H7 (cell line): ENCODE measurements at places on chromosomes 2 and 18.

GRCh38 chr18:56302156-56302555, 336.2 kb downstream of the TXNL1 start:
- DNase-seq: no peak

DNA sequence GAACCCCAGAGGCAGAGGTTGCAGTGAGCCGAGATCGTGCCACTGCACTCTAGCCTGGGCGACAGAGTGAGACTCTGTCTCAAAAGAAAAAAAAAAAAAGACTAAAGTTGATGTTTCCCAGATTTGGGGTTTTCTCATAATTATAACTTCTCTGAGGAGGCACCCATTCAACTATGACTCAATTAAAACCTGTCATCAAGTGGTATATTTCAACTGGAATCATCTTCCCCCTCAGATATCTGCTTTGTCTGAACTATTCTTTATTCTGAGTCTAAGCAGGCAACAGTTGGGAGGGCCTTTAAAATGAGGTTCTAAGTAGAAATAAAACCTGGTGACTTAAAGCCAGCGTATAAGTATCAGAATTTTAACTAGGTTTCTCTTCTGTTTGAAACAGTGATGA, 88.5 kb downstream of the PTRHD1 start:
- DNase-seq: no peak

GRCh38 chr18:62717169-62717924, 2.0 kb downstream of the PHLPP1 start:
- no peak for DNase-seq

DNA sequence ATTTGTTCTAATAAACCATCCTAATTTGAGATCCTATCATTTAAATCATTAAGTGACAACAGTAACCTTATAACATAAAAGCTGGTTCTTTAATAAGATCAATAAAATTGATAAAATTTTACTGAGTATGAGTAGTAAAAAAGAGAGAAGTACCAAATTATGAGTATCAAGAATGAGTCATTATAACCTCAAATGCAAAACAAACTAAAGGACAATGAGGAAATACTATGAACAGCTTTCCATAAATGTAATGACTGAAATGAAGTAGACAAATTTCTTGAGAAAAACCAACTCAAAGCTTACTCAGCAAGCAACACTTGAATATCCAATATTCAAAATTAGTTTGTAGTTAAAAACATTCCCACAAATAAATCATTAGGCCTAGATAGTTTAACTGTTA, 433.0 kb downstream of the ZEB2 start:
- DNase-seq: no peak

DNA sequence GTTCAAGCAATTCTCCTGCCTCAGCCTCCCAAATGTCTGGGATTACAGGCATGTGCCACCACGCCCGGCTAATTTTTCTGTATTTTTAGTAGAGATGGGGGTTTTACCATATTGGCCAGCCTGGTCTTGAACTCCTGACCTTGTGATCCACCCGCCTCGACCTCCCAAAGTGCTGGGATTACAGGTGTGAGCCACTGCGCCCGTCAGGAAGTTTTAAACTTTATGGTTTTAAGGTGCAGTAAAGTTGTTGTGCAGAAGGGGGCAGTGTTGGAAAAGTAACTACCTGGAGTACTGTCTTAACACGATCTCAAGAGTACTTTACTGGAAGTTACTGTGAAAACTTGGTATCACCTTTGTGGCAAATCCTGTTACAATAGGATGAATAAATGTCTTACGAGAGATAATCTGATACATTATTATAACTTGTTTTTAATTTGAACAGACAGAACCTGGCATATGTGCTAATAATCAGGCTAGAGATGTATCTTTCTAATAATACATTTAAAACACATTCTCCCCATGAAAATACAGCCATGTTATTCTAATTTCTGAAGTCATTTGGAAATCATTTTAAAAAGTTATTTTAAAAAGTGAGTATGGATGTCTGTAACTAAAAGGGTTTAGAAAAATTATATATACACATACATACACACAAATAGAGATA, 10.8 kb downstream of the SPDYA start:
- peak; percentile 49 for DNase-seq

DNA sequence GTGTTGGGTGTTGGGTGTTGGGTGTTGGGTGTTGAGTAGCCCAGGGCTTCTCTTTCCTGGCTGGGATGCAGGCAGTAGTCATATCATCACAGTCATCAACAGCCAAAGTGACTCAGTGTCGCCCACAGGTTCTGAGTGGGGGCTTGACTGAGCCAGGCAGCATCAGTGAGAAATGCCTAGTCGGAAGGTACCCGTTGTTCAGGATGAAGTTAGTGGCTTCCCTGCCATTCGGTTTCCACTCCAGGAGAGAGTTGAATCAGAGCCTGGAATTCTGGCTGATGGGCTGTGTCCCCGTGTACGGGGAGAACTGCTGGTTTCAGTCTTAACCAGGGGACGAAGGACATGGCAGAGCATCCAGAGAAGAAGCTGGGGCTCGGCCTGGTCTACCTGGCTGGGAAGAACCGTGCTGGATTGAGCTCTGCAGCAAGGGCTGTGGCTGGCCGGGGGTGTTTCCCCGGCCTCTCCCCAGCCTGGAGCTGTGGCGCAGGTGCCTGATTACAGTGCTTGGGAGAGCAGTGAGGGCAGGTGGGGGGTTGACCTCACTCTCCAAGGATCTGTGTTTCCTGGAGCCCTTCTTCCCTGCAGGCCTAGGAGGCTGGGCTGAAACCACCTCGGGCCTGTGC, 49.4 kb downstream of the AGAP1 start:
- DNase-seq: peak; percentile 69

DNA sequence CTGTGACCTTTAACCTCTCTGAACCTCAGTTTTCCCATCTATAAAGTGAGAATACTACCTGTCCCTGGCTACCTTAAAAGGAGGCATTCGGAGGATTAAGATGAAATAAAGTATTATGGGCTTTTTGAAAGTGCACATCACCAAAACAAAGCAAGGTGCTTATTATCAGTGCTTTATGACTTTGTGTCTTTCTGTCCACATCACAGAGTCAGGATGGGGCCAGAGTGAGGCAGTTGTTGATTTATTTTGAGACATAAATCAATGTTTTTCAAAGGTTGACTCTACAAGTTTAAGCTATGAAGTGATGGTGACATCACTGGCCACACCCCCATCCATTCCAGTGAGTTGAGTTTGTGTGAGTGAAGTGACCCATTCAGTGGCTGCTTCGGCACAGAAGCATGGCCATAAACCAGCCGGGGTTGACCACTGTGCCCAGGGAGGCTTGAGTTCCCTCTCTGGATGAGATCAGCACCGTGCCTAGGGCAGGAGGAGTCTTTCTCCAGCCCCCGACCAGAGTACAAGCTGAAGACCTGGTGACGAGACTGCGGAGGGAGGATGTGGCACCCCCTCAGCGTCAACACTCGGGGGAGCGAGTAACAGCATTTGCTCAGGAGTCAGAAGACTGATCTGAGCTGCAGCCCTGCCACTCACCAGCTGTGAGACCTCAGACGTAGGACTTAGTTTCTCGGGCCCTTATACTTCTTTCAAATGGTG, 89.0 kb upstream of the PPP1CB start:
- DNase-seq: no peak

- no peak for DNase-seq
Measured at GRCh38 chr2:188519136-188519535, 227.5 kb downstream of the GULP1 start.

- DNase-seq: no peak
Measured at GRCh38 chr2:170736628-170737027, 21.5 kb downstream of the SP5 start.

GRCh38 chr2:181643151-181643550, 13.8 kb downstream of the CERKL start:
- DNase-seq: no peak

DNA sequence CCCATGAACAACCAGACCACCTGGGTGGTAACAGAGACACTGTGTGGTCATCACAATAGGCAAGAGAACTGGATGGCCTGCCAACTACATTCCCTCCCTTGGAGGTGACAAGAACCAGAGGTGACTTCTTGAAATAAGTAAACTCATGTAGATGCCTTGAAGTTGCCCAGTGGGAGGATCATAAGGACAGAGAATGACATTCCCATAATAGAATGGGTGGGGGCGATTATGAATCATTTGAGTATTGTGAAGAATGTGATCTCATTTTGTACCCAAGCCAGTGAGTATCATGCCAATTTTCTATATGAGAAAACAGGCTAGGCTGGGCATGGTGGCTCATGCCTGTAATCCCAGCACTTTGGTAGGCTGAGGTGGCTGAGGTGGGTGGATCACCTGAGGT, 211.4 kb upstream of the GYPC start:
- DNase-seq: no peak

GRCh38 chr2:198347349-198347748, 543.0 kb downstream of the PLCL1 start:
- no peak for DNase-seq

GRCh38 chr2:231673348-231673770, 35.0 kb upstream of the PTMA start:
- DNase-seq: peak; percentile 93

- DNase-seq: no peak
Measured at GRCh38 chr18:25055076-25055475, 296.9 kb downstream of the ZNF521 start.

DNA sequence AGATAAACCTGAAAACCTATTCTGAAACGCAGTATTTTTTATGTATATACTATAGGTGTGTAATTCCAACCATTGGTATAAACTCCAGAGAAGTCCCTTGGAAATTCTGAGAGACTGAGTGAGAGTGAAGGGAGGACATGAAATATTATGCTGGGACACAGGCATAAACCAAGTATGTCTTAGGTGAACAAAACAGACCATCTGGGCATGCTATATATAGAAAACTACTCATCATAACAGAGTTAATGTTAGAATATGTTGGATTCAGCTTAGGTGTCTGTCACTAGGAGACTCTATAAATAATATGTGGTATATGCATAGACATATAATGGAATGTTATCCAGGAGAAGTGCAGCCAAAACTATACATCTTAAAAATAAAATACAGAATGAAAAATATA, 282.6 kb downstream of the LRP1B start:
- DNase-seq: no peak

GRCh38 chr2:65429786-65430602, 2.4 kb downstream of the SPRED2 start:
- no peak for DNase-seq

DNA sequence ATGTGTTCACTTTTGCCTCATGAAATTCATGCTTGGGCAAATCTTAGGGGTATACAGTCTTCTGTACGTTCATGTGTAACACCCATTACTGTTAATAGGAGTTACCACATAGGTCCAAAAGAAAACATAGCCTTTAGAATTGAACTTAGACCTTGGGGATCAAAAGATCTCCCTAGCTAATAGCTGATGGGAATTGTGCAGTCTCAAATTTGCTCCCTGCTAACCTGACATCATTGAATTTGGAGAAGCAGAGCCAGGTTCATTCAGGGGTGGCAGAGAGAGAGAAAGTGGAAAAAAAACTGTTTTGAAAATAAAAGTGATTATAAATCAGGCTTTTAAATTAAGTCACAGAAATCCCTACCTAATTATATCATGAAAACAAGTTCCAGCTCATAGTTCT, 28.0 kb upstream of the PPP3R1 start:
- DNase-seq: no peak

DNA sequence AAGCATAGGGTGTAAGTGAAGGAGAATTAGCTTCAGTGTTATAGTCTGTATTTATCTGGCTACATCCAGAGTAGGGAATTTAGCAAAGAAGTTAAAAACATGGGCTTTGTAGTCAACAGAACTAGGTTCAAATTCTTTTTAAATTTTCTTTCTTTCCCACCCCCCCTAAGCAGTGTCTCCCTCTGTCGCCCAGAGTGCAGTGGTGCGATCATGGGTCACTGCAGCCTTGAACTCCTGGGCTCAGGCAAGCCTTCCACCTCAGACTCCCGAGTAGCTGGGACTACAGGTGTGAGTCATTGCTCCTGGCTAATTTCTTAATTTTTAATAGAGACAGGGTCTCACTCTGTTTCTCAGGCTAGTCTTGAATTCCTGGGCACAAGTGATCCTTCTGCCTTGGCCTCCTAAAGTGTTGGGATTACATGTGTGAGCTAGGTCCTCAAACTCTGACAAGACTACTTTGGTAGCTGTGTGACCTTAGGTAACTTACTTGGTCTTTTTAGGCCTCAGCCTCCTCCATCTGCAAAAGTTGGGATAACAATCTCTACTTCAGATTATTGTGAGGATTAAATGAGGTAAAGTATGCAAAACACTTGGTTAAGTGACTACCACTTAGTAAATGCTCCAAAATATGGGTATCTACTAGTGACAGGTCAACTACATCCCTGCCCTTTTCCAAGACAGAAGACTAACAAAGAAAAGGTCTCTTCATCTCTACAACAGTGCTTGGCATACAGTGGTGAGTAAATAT, 17.8 kb downstream of the DOK1 start:
- DNase-seq: no peak

DNA sequence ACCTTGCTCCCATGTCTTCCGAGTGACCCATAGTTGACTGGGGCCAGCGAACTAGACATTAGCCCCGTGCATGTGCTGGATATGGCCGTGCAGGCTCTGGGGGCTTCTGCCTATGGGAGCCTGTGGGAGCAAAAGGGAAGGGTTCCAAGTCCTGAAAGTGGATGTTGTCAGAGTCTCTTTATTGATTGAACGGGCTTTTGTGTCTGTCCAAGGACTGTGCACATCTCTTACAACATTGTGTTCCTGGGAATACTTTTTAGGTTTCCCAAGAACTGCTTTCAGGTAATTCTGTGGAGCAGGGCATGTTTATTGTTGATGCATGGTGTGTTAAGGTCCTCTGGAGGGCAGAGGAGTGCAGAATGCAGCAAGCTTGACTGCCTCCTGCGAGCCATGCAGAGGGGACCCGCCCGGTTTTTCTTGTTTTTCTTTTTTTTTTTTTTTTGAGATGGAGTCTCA, 5.0 kb downstream of the RNF144A start:
- DNase-seq: peak; percentile 67

DNA sequence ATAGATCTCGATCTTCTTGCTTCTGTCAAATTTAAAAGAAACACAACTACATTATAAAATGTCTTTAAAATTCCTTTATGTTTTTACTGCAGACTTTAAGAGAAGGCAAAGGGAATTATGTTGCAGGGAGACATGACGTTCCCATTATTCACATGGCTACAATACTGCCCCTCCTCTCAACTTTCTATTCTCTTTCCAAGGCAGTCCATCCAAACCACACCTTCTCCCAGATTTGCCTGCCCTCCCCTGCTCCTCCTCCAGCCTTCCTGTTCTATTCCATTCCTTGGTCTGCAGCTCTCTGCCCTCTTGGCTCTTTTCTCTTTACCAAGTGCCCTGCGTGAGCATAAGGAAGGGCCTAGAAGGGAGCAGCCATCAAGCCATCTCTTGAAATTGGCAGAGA, 61.3 kb downstream of the NABP1 start:
- DNase-seq: peak; percentile 19

GRCh38 chr2:157395811-157396210, 48.1 kb downstream of the CYTIP start:
- DNase-seq: no peak

GRCh38 chr2:196163285-196163684, 8.1 kb downstream of the STK17B start:
- DNase-seq: no peak
